ENCODE measurements at places on chromosomes 12 and 14.

DNA sequence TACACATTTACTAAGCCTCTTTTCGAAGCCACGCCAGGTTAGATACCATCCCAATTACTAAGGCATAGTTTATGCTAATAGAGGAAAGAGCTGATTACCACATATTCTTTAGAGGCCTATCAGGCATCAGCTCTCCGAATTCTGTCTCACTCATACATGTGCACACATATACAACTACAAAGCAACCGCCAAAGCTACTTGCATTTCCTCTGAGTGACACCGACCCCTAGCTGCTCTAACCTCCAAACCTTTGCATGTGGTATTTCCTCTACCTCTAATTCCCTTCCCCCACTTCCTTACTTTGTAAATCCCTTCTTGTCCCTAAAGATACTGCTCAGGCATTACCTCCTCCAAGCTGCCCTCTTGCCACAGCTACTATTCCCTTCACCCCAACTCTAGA is 107.2 kb downstream of the DUSP6 start:
- no peak for DNase-seq

DNA sequence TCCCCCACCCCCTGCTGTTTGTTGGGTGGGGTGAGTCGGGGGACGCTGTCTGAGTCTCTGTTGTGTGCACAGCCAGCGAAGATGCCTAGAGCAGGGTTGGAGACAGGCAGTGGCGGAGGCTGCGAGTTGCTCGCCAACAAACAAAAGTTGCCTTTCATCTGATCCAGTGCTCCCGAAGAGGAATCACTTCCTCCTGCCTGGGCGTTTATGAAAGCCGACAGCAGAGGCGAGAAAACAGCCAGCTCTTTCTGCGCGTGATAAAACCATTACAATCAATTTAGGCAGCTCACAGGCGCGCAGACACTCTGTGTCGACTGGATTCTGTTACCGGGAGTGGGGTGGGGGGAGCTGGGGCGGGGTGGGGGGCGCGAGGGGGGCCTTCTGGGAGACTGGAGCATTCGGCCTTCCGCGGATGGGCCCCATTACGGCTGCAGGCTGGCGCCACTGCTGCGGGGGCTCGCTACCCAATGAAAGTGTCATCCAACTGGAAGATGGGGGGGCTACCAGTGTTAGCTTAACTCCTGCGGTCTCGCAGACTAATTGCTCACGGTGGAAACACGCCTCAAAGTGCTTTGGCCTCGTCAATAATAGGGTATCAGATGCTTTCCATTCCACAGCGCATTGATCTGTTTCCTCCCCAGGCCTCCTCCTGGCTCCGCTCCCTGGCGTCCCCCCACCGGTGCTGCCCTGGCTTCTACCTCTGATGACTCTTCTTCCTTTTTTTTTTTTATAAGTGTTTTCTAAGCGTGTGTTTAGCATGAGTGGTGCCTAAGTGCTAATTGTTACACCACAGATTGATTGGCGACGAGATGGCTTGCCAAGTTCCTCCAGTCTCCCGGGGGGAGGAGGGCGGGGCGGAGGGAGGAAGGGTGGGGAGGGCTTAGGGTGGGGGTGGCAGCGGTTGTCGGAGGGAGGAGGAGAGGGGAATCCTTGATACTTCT is 678.4 kb downstream of the MED13L start:
- peak; percentile 80 for DNase-seq

DNA sequence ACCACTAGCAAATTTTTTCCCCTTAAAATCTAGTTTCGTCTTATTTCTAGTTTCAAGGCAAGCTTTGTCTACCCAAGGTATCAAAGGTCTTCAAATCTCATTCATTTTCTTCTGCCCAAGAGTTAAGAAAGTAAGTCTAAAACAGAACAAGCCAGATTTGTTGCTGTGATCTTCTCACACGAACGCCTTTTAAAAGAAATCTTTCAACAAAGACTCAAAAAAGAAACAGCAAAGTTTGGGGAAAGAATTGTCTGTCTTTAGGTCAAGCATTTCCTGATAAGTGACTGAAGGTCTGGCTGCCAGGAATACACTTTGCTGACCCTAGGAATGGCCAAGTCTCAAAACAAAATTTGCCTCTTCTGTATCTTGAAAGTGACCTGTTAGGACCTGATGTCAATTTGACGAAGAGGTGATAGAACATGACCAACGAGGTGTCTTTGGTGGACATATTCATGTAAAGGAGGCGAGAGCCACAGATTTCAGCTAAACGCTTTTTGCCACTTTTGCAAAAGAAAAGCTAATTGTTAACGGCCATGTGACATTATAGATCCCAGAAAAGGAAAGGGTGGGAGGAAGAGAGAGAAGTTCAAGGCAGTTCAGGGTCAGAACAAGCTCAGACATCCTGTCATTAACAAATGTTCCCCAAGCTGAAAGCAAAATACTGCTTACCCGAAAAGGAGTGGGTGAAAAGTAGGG is 1.7 kb downstream of the CDK17 start:
- DNase-seq = peak; percentile 91

DNA sequence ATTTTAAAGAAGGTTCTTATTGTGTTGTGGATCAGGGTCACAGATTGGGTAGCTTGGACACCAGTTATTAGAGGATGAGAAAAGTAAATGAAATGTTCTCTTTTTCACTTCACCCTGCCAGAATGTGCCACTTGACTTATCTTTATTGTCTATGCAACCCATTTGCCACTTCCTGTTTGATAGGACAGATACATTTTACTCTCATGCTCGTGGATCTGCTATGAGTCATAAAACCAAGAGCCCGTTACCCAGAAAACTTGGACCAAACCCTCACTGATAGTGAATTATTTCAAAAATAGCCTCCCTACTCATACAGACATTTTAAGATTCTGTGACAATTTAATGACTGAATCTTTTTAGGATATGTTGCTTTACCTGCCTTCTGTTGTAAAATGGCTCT is 1.8 kb downstream of the ISCA2 start:
- no peak for DNase-seq

DNA sequence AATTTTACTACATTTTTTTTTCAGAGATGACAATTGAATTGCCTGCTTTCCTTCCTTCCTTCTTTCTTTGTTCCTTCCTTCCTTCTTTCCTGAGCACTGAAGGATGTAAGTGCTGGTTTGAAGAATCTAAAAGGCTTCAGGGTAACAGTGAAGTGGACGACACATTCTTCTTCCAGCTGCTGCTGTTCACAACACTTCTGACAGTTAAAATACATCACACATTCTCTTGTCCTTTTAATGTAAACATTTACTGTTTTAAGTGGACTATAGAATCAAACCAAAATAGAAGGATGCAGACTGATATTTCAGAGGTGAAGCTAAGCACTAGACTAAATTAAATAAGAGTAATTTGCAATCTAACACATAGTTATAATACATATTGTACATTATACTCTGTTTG is 151.5 kb downstream of the MSRB3 start:
- DNase-seq = no peak

- DNase-seq = peak; percentile 76
Measured at GRCh38 chr14:23294734-23295561, 7.7 kb downstream of the PPP1R3E start.

Data from pons (tissue), 1 donor.